Effector memory CD8-positive, alpha-beta T cell (primary cell): ENCODE measurements at places on chromosomes 1 and 21.

DNA sequence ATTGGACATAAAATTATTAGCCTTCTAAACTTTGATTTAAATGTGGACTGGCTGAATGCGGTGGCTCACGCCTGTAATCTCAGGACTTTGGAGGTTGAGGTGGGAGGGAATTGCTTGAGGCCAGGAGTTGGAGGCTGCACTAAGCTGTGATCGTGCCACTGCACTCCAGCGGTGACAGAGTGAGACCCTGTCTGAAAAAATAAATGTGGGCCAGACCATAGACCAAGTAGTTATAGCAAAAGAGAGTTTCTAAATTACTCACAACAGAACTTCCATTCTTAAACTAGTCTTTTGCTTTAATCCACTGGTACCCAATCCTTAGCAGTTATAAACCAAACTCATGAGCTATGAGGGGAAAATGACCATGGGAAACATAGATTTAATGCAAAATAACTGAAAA, 35.2 kb downstream of the RAP1A start:
- DNase-seq = no peak

- DNase-seq = no peak
Observed at GRCh38 chr1:14791654-14792053, 193.2 kb downstream of the KAZN start.

DNA sequence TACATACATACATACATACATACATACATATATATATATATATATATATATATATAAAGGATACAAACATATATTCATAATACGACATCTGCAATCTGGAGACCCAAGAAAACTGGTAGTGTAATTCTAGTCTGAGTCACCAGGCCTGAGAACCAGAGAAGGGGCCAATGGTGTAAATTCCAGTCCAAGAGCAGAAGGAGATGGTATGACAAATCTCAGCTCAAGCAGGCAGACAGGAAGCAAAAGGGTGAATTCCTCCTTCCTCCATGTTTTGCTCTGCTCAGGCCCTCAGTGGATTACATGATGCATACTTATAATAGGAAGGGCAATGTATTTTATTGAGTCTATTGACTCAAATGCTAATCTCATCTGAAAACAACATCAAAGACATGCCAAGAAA, 1060.4 kb upstream of the TMPRSS15 start:
- DNase-seq = no peak

- DNase-seq = no peak
Observed at GRCh38 chr1:22816067-22816775, 105.6 kb downstream of the EPHB2 start.

GRCh38 chr1:201109651-201110050, 2.6 kb downstream of the CACNA1S start:
- no peak for DNase-seq

- DNase-seq = no peak
Observed at GRCh38 chr1:115609021-115609420, 32.7 kb upstream of the VANGL1 start.

DNA sequence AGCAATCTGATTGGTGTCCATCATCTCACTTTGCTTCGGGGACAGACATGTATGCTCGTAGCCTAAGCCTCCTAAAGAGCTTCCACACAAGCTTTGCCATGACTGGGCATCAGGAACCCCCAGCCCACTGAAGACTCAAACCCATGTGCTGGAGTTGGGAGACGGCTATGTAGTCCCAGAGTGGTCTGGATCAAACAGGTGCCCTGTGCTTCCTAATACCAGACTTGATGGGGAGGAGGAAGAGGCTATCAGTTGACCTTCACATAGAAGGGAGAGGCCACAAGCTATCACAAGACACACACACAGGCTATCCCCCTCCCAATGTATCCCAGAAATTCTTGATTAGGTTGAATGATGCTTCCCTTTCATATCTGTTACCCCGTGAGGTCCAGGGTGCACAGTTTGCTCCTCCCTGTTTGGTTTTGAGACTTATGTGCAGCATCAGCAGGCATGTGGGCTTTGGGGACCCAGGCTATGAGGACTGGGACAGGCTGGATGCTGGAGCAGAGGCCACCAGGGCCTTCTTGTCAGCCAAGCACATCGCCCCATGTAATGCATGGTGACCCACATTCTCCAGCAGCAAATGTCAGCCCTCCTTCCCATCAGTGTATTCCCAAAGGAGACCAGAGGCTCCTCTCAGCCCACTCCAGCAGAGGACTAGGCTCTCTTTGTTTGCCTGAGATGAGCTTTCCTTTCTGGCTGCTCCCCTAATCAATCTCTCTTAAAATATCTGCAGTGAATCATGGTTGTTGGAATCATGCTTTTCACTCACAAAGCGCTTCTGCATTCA, 159.8 kb downstream of the GRIK3 start:
- DNase-seq = no peak

DNA sequence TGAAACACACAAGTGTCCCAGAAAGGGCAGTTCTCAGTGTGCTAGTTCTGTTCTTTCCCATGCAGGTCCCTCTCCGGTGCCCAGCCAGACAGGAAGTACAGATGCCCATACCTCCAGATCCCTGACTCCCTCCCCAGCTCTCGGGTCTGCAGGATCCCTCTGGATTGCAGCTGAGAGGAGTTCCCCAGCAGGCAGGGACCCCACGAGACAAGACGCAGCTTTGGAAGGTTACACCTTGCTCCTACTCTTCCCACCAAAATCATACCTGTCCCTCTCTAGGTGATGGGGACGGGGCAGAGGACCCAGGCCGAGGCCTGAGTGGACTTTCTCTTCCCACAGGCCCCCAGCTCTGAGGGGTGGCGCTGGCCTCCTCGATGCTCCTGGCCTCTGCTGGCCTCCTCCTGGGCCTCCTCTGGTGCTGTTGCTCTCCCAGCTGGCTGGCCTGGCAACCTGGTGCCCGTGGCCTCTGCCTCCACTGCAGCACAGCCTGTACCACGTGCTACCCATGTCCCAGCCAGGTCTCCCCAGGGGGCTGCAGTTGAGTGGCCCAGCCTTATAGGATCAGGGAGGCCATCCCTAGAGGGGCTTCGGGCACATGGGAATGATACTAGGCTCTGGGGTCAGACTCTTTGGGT, 9.4 kb downstream of the LDLRAD2 start:
- DNase-seq = no peak

DNA sequence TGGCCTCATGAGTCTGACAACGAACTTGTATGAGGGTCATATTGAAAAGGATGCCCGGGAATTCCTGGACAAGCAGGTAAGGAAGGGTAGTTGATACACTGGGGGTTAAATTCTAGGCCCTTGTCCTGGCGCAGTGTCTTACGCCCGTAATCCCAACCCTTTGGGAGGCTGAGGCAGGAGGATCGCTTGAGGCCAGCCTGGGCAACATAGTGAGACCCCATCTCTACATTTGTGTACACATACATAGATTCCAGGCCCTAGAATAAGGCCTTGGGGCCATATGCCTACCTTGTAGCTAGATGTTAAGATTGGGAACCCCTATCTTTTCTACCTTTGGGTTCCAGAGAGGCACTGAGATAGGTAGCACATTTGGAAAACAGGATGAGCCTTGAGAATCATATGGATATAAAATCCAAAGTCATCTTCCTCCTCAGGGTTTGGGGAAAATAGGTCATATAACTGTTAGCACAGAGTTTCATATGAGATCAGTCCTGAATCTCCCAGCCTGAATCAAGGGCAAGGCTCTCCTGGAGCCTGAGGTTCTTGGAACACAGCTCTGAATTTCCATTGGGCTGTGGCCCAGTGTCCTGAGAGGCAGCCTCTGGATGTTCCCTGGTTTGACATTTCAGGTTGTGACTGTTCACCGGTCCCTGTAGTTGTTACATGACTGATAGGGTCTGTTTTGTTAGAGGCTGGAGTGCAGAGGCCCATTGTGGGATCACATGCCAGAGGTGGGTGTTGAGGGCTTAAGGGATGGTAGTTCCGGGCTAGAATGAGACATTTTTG, 104.4 kb downstream of the PIK3R3 start:
- no peak for DNase-seq

GRCh38 chr1:99855914-99856450, 5.8 kb downstream of the AGL start:
- no peak for DNase-seq

- peak; percentile 56 for DNase-seq
Observed at GRCh38 chr1:235642011-235642942, 7.3 kb downstream of the GNG4 start.
